ENCODE measurements at places on chromosomes 5 and 9. TPM values are rescaled to one million over a fixed set of nuclear protein-coding genes. Genes with fewer than 3 reads are reported as not detected.

Gene JADE2
- total RNA-seq = 67.0 TPM

Gene NOXA1
- not detected for total RNA-seq

Gene GRIN1
- total RNA-seq = 0.10 TPM

Gene PCDHB10
- total RNA-seq = not detected

DNA sequence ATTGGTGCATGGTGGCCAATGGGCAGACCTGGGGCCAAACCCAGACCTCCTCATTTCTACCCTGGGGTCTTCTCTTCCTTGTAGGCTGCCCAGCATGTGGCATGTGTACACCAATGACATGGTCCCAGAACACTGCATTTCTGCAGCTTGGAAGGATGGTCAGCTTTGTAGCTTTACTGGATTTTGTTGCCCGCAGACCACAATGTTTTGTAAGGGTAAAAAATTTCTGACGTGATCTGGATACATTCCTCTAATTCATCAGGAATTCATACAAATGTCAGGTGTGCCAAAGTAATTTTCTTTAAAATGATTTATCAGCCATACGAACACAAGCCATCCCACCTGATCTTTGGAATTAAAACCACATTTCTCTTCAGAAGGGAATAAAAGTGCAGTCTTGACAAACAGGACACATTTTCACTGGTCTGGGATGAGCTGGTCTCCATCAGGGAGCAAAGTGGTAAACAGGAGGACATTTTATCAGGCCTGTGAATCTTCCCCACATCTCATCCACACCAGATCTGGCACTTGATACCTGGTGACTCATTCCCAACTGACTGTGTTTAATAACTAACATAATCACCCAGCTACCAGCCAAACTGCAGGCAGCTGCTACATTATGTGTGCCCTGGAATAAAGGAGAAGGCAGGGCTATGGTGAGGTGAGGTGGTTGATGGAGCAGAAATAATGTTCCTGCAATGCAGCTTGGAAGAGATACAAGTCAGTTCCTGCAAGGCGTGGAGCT is 103.9 kb downstream of the SPOCK1 start:
- no peak overlapping the region for H3K4me3 ChIP-seq
- no peak for DNase-seq
- H3K27ac ChIP-seq = no peak overlapping the region

Data from GM12878 (cell line).